ENCODE measurements at places on chromosomes 2 and 18. TPM values are rescaled to one million over a fixed set of nuclear protein-coding genes. Genes with fewer than 3 reads are reported as not detected.

GRCh38 chr2:161358838-161359237 lies 50.6 kb downstream of the PSMD14 start:
- no peak overlapping the region for H3K27ac ChIP-seq
- H3K36me3 ChIP-seq: no peaks in the 10 kb centered on the region
- DNase-seq: no peak
- no peaks in the 10 kb centered on the region for H3K27me3 ChIP-seq

DNA sequence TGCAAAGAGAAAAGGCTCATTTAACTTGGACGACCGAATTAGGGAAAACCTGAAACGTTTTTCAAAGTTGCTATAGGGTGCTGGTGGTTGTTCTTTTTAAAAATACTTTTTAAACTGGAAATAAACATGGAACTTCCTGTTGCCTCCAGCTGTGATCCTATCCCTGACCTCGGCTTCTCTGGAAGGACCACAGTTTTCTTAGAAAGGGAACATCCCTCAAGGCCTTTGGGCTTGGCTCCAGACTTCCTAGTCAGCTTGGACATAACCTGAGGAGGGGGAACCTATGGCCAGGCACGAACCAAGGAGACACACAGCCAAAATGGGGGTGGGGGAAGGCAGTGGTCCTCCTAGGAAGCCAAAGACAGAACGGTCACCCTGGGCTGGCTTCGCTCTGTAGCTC lies 57.7 kb downstream of the CENPO start:
- no peak overlapping the region for H3K4me3 ChIP-seq
- no peak overlapping the region for H3K27ac ChIP-seq
- DNase-seq: no peak
- no peaks in the 10 kb centered on the region for H3K36me3 ChIP-seq
- no peaks in the 10 kb centered on the region for H3K4me1 ChIP-seq
- H3K27me3 ChIP-seq: no peaks in the 10 kb centered on the region

GRCh38 chr18:71371951-71372605 lies 1083.2 kb downstream of the SOCS6 start:
- no peaks in the 10 kb centered on the region for H3K4me1 ChIP-seq
- H3K36me3 ChIP-seq: no peaks in the 10 kb centered on the region
- no peak for DNase-seq
- no peak overlapping the region for H3K4me3 ChIP-seq

- no peaks in the 10 kb centered on the region for H3K27me3 ChIP-seq
- DNase-seq: no peak
- no peaks in the 10 kb centered on the region for H3K36me3 ChIP-seq
- H3K4me1 ChIP-seq: peaks cover 7% of the 10 kb centered on the region
Measured at GRCh38 chr2:102193074-102193473, 6.3 kb downstream of the IL1RL2 start.

DNA sequence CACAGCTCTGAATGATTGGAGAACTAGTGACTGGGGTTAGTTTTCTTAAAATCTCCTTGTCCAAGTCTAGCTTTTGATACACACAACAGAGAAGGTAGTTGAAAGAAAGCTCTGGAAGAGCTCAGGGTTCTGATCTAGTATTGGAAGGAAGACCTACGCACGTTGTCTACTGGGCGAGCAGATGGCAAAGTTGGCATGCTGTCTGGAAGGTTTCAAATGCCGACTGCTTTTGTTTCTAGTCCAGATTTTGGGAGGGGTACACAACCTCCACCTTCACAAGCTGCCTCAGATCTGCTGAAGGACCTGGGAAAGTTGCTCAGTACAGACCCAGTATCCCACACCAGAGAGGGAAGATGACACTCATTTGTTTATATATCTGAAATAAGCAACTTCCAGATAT lies 507.3 kb downstream of the RNF144A start:
- no peak overlapping the region for H3K27ac ChIP-seq
- no peaks in the 10 kb centered on the region for H3K27me3 ChIP-seq
- peaks cover 17% of the 10 kb centered on the region for H3K4me1 ChIP-seq

DNA sequence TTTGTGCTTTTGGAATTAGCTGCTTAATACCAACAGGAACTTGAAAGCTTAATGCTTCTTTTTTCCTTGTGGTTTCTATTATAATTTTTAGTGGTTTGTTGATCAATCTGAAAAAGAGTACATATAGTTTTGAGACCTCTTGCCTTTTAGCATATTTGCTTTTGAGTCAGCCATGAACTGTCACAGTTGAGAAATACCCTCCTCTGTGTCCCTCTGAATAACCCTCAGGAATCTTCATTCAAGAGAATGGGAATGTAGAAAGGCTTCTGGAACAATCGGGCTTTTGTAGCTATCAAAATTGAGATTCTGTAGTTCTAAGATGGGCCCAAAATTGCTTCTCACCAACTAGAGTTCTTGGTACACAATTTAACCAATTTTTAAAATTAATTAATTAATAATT lies 451.1 kb upstream of the TRIB2 start:
- DNase-seq: no peak
- no peaks in the 10 kb centered on the region for H3K36me3 ChIP-seq

DNA sequence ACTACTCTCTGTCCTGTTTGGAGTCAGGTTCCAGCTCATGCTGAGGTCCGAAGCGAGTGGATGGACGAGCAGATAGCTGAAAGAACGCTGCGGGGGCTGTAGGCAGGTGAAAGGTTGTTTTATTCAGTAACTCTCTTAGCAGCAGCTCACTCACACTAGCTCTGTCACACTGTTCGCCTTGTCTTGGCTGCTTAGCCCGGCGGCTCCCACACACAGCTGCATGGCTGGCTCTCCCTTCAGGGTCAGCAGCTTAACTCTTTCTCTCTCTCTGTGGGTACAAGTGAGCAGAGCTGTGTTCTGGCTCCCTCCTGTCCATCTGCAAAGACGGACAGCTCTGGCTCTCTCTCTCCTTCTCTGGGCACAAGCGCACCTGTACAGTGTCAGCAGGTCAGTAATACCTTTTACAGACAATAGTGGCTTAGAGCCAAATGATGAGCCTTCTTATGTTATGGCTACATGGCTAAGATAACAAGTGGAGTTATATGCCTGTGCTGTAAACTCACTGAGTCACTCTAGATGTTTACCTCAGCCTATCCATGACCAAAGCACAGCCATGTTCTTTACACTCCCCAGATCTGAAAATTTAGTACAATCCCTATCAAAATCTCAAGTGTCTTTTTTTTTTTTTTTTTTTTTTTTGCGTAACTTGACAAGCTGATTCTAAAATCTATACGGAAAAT lies 149.3 kb downstream of the GALNT1 start:
- no peak overlapping the region for H3K4me3 ChIP-seq
- H3K27me3 ChIP-seq: no peaks in the 10 kb centered on the region
- no peak for DNase-seq
- no peaks in the 10 kb centered on the region for H3K4me1 ChIP-seq

DNA sequence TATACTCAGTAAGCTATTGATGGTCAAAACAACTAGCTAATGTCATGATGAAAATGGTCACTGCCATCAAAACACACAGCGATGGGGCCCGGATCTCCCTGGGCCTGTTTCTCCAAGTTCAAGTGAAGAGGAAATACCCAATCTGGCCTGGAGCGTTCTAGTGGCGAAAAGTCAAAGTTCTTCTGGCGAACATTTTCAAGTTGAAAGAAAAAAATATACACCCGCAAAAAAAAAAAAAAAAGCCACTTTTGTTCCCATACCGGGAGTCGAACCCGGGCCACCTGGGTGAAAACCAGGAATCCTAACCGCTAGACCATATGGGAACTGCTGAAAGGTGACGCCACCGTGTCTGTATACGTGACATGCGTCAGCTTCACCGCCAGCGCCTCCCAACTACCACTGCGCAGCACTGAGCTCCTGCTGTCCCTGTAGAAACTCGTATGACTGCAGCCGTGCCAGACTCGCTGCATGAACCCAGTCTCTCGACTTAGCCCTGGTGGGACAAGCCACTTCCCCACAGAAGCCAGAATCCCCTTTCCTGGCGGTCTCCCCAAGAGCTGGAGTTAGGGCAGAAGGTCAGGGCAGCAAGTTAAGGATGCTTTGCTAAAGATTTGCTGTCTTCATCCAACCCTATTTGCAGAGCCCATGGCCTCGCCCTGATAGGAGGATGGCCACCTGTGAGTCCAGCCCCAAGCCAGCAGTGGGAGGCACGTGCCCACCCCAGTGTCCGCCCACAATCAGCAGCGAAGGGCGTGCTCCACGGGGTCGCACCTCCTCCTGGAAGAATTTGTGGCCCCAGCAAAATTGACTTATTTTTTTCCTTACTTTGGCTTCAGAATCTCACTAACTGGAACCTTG lies 5.6 kb upstream of the IMP4 start:
- no peak for DNase-seq
- H3K27me3 ChIP-seq: no peaks in the 10 kb centered on the region
- H3K4me1 ChIP-seq: peaks cover 15% of the 10 kb centered on the region
- peaks cover 6% of the 10 kb centered on the region for H3K36me3 ChIP-seq
- no peak overlapping the region for H3K4me3 ChIP-seq
- H3K27ac ChIP-seq: peak overlapping the region; percentile 39

The FSHR gene
- not detected for total RNA-seq

The KYNU gene
- not detected for total RNA-seq

The CNGA3 gene
- total RNA-seq: not detected

The CRYBA2 gene
- not detected for total RNA-seq

The MAP3K19 gene
- not detected for total RNA-seq

Data from CD8-positive, alpha-beta memory T cell (primary cell).